ENCODE measurements at places on chromosomes 16 and 17.

DNA sequence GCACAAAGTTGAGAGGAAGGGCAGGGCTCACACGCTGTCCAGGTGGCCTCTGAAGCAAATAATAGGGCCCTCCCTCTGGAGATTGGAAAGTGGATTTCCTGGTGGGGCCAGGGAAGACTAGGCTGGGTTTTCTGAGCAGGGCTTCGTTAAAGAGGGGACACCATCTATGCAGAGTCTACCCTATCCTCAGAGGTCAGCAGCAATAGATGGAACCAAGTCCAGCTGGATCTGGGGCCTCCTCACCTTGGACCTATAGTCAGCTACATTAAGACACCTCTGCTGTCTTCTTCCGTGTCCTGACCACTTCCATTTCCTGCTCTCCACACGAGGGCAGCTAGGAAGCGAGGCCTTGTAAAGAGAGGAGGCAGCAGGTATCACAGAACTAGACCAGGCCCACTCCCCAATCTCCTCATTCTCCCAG is 14.7 kb upstream of the ST6GALNAC1 start:
- H3K4me1 ChIP-seq = peaks cover 16% of the 10 kb centered on the region
- H3K27me3 ChIP-seq = no peaks in the 10 kb centered on the region
- no peak overlapping the region for H3K27ac ChIP-seq

- no peak for DNase-seq
- H3K4me3 ChIP-seq = no peak overlapping the region
- H3K27ac ChIP-seq = no peak overlapping the region
Measured at GRCh38 chr16:65445313-65446260, 323.7 kb upstream of the CDH11 start.

- DNase-seq = peak; percentile 59
- peaks cover 28% of the 10 kb centered on the region for H3K36me3 ChIP-seq
- no peaks in the 10 kb centered on the region for H3K27me3 ChIP-seq
- H3K4me1 ChIP-seq = peaks cover 57% of the 10 kb centered on the region
- no peak overlapping the region for H3K27ac ChIP-seq
Measured at GRCh38 chr17:48052956-48053757, 5.0 kb downstream of the NFE2L1 start.

GRCh38 chr16:1335996-1336395 is 2.6 kb downstream of the BAIAP3 start:
- H3K27me3 ChIP-seq = no peaks in the 10 kb centered on the region
- H3K4me3 ChIP-seq = no peak overlapping the region
- no peak for DNase-seq
- H3K36me3 ChIP-seq = no peaks in the 10 kb centered on the region

GRCh38 chr17:3992370-3992769 is 28.1 kb upstream of the ATP2A3 start:
- H3K27me3 ChIP-seq = no peaks in the 10 kb centered on the region
- no peak for DNase-seq
- H3K4me3 ChIP-seq = no peak overlapping the region
- no peaks in the 10 kb centered on the region for H3K36me3 ChIP-seq
- H3K27ac ChIP-seq = no peak overlapping the region

DNA sequence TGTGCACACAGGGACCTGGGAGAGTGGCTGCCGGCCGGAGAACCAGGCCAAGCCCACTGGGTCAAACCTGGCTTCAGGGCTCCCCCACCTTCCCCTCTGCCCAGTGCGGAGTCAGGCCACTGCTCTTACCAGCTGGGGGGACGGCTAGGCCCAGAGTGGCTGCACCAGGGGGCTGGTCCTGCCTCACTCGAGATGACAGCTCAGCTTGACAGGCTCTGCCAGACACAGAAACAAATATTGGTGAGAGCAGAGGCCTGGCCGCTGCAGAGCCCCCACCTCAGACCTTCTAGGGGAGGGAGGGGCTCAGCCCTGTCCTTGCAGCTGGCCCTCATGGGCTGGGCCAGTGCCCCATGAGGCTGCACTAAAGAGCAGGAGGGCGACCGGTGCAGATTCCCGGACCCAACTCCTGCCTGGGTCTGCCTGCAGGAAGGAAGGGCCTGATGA is 4.5 kb downstream of the NUDT16L1 start:
- H3K36me3 ChIP-seq = peaks cover 9% of the 10 kb centered on the region
- DNase-seq = peak; percentile 12
- no peak overlapping the region for H3K4me3 ChIP-seq

DNA sequence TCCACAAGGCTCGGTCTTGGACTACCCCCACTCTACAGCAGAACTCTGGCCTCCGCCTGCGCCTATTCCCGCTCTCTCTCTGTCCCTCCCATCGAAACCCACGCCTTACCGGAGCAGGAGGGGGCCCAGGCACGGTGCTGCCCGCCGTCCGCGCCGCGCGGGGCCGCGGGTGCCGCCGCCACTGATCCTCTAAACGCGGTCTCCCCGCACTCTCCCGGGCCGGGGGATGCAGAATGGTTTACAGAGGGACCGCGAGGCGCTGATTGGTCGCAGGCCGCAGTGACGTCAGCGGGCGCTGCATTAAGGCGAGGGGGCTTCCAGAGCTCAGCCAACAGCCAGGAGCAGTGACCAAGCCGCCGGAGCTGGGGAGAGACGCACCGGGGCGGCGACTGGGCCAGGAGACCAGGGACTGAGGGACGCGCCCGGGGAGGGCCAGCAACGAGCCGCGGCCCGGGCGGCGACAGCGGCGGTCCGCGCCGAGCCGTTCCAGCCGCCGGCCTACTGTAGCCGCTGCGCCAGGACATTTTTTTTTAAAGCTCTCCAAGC is 747 bp upstream of the LHX1 start:
- H3K36me3 ChIP-seq = no peaks in the 10 kb centered on the region
- no peak for DNase-seq
- H3K4me3 ChIP-seq = no peak overlapping the region
- peaks cover 10% of the 10 kb centered on the region for H3K4me1 ChIP-seq
- H3K27ac ChIP-seq = no peak overlapping the region

- H3K36me3 ChIP-seq = no peaks in the 10 kb centered on the region
- peaks cover 10% of the 10 kb centered on the region for H3K4me1 ChIP-seq
- no peak for DNase-seq
- peaks cover 7% of the 10 kb centered on the region for H3K27me3 ChIP-seq
Measured at GRCh38 chr17:61453566-61454380, 1.6 kb downstream of the TBX4 start.

DNA sequence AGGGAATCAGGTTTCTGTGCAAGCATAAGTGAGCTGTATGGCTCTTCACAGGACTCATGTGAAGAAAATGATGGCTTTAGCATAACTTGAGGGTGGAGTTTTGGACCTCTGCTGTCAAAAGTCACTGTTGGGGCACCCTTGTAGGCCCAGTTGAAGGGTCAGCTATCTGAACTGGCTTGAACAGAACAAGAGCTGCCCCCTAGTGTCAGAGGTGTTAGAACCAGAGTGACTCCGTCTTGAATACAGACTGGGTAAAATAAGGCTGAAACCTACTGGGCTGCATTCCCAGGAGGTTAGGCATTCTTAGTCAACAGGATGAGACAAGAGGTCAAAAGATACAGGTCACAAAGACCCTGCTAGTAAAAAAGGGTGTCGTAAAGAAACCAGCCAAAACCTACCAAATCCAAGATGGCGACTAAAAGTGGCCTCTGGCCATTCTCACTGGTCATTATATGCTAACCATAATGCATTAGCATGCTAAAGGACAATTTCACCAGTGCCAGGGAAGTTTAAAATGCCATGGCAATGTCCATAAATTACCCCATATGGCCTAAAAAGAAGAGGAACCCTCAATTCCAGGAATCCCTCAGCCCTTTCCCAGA is 484.0 kb upstream of the ERCC4 start:
- no peak overlapping the region for H3K4me3 ChIP-seq
- no peaks in the 10 kb centered on the region for H3K27me3 ChIP-seq
- H3K36me3 ChIP-seq = no peaks in the 10 kb centered on the region
- H3K27ac ChIP-seq = no peak overlapping the region

DNA sequence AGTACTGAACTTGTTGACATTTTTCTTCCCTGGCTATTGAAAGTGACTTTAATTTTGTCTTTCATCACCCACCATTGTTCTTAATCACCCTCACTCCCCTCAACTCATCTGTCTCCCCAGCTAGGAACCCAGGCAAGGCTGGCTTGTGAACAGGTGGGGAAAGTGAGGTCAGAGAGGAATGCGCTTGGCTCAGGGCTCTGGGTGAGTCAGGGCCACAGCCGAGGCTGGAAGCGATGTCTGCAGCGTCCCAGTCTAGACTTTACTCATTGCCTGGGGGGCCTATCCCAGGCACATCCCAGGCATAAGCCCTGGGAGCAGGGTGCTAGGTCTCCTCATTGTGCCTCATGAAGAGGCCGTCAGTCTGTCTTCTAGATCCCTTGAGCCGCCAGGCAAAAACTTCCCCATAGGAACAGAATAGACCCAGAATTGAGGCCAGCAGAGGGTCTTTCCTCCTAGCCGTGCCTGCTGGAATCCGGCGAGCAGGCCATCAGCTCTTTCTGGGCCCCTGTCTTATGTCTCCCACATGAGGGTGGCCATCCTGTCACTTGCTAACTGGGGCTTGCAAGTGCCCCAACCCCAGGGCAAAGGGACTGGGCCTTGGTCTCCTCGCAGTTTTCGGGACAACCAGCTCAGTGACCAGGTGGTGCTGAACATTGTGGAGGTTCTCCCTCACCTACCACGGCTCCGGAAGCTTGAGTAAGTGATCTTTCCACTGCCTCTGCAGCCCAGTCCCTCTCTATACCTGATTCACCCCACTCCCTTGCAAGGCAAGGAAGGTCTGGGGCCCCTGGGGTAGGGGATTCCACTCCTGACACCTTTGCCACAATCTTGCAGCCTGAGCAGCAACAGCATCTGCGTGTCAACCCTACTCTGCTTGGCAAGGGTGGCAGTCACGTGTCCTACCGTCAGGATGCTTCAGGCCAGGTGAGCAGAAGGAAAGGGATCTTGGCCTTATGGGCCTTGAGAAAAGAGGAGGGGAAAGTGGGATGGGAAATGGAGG is 40.1 kb downstream of the NLRC5 start:
- H3K27me3 ChIP-seq = no peaks in the 10 kb centered on the region
- DNase-seq = no peak
- no peak overlapping the region for H3K27ac ChIP-seq
- no peak overlapping the region for H3K4me3 ChIP-seq
- no peaks in the 10 kb centered on the region for H3K4me1 ChIP-seq

DNA sequence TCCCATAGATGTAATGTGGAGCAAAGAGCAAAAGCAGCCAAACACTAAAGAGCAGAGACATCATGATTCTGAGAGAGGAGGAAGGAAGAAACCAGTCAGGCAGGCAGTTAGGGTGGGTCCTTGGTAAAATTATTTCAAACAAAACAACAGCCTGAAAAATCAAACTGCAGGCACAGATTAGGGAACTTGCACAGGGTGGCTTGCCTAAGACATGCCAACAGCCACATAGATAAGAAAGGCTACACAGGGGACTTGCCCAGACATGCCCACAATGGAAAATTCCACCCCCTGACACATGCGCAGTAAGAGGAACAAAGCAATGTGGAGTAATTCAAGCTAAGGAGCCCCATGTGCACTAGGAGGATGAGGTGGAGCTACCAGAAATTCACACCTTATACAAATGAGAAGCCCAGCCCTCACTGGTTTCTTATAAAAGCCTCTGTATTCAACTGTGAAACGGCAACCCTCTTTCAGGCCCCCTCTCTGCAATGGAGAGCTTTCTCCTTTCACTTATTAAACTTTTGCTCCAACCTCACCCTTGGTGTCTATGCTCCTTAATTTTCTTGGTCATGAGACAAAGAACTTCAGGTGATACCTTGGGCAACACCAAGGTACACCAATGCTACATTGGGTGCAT is 7.3 kb upstream of the GAS7 start:
- no peak for DNase-seq
- no peaks in the 10 kb centered on the region for H3K27me3 ChIP-seq
- H3K4me1 ChIP-seq = no peaks in the 10 kb centered on the region
- no peaks in the 10 kb centered on the region for H3K36me3 ChIP-seq
- no peak overlapping the region for H3K4me3 ChIP-seq
- H3K27ac ChIP-seq = no peak overlapping the region

GRCh38 chr16:75038036-75038858 is 39.4 kb downstream of the ZNRF1 start:
- no peaks in the 10 kb centered on the region for H3K36me3 ChIP-seq
- H3K4me3 ChIP-seq = no peak overlapping the region
- peaks cover 6% of the 10 kb centered on the region for H3K4me1 ChIP-seq
- DNase-seq = no peak

GRCh38 chr16:24766057-24766456 is 36.6 kb downstream of the TNRC6A start:
- H3K36me3 ChIP-seq = no peaks in the 10 kb centered on the region

- H3K27me3 ChIP-seq = no peaks in the 10 kb centered on the region
- H3K27ac ChIP-seq = no peak overlapping the region
- no peaks in the 10 kb centered on the region for H3K4me1 ChIP-seq
- H3K36me3 ChIP-seq = no peaks in the 10 kb centered on the region
Measured at GRCh38 chr17:8314797-8315763, 5.0 kb downstream of the ARHGEF15 start.

DNA sequence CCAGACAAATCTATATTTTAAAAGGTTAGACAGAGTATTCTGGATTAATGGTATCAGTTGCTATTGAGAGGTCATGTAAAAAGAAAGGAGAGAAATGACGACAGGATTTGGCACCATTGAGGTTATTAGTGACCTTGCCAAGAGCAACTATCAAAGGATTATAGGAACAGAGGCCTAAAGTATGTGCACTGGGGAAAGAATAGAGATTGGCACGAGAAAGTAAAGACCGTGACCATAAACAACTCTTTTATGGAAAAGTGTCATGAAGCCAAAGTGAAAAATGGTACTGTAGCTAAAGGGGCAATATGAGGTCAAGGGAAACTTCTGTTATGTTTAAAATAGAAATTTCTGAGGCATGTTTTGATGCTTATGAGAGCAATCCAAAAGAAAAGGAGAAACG is 115.2 kb upstream of the KIF2B start:
- no peaks in the 10 kb centered on the region for H3K36me3 ChIP-seq
- H3K27ac ChIP-seq = no peak overlapping the region
- H3K27me3 ChIP-seq = no peaks in the 10 kb centered on the region
- DNase-seq = no peak
- H3K4me3 ChIP-seq = no peak overlapping the region

Measured in pancreas (tissue), 10 donors.